ENCODE measurements at places on chromosomes 2 and 18.

DNA sequence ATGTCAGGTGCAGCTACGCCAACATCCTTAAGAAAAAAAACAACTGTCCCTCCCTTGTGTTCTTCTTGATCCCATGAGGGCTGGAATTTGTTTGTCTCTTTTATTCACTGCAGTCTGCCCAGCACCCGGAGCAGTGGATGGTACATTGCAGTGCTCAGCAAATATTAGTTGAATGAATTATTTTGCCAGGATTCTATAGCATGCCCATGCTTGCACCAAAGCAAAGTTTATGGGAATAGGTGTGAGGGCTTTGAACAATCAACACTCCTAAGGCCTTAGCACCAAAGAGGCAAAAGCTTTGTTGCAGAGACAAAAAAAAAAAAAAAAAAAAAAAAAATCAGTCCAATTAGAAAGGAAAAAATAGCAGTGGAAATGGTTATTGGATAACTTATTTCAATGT lies 28.7 kb upstream of the DCC start:
- no peak for DNase-seq

DNA sequence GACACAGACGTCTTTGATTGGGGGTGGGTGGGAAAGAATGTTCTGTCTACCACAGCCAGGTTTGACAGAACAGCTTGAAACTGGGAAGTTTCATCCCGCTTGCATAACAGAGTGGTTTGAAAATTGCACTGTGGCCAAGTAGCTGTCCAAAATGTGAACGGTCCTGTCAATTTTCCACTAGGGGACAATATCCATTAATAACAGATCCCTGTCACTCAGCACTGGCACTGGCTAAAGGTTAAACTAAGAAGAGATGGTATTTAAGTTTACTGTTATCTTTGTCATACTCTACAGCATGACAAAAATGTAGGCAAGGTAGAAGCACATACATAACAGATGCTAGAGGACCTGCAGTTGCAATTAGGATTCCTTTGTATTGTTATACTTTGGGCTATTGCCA lies 55.6 kb upstream of the ACMSD start:
- DNase-seq: no peak

- no peak for DNase-seq
Measured at GRCh38 chr18:49625021-49625691, 63.3 kb downstream of the LIPG start.

DNA sequence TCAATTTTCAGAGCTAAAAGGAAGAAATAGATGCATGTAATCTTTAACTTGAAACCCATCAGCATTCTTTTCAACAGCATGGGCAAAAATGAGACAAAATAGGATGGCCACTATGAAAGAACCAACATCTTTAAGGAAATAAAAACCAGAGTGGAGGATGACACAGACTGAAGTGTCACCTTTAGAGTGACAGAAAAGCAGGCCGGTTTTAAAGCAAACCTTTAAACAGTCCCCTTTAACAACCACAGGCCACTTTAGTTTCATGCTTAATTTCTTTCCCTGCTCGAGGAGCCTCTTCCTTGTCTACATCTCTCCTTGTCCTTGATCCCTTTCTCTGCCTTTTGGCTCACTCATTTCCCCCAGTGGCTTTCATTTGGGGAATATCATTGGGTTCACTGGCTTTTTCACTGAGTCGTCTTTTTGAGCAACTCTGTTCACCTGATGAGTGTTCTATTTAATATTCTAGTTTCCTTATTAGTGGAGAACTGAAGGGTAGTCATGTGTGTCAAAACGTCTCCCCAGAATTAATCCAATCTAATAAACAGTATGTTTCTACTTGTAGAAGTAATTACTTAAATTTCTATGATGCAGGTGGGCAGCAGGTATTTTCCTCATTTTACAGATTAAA lies 72.5 kb downstream of the DOCK10 start:
- DNase-seq: no peak

- DNase-seq: no peak
Measured at GRCh38 chr2:176446718-176447414, 177.6 kb downstream of the MTX2 start.

DNA sequence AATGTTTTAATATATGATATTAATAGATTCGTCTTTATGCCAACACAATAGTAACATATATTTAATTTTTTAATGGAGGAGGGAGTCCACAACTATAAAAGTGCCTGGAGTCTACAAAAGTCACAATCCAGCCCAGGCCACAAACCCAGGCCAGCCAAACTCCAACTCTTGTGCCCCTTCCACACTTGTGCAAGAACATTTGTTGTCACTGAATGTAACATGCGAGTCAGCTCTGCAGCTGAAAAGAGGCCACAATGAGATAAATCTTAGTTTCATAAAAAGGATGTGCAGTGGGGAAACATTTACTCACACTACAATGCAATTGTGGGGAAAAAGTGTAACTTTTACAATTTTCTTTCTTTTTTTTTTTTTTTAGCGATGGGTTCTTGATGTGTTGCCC lies 110.8 kb downstream of the MCFD2 start:
- no peak for DNase-seq

- DNase-seq: no peak
Measured at GRCh38 chr18:3329471-3329870, 67.5 kb downstream of the MYL12B start.

- DNase-seq: no peak
Measured at GRCh38 chr2:73174941-73175662, 27.3 kb upstream of the NOTO start.

DNA sequence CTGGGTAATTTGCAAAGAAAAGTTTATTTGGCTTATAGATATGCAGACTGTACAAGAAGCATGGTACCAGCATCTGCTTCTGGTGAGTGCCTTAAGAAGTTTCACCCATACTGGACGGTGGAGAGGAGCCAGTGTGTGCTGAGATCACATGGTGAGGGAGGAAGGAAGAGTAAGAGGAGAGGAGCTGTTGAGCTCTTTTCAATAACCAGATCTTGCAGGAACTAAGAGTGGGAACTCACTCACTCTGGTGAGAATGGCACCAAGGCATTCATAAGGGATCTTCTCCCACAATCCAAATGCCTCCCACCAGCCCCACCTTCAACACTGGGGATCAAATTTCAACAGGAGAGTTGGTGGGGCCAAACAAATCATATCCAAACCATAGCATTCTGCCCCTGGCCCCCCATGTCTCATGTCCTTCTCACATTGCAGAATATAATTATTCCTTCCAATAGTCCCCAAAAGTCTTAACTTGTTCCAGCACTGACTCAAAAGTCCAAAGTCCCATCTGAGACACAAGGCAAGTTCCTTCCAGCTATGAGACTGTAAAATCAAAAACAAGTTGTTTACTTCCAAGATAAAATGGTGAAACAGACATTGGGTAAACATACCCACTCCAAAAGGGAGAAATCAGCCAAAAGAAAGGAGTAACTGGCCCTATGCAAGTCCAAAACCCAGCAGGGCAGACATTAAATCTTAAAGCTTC lies 11.7 kb upstream of the TMEM37 start:
- DNase-seq: no peak

DNA sequence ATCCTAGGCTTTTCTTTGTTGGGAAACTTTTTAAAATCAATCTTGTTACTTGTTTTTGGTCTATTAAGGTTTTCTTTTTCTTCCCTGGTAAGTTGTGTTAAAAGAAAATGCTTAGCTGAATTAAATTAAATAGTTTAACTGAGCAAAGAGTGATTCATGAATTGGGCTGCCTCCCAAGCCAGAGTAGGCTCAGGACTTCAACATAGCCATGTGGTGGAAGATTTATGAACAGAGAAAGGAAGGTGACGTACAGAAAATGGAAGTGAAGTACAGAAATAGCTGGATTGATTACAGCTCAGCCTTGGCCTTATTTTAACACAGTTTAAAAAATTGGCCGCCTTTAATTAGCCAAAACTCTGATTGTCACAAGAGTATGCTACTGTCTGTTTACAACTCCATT lies 27.9 kb upstream of the GALNT5 start:
- no peak for DNase-seq

DNA sequence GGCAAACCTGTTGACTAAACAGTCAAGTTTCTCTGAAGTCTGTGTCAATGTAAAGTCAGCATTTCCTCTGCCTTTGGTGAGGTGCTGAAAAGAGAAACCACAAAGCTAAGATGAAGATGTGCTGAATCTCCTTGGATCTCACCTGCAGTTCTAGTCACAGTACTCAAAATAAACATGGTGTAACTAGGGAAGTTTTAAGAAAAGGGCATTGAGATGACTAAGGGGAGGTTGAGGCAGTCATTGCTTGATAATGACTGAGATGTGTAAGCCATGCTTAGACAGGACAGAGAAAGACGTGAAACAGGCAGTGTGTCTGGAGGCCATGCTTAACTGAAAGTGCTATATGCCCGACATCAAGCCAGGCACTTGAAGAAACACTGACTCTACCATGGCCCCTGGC lies 1010.0 kb upstream of the CELF4 start:
- DNase-seq: no peak

- DNase-seq: no peak
Measured at GRCh38 chr2:225400546-225401400, 1.3 kb downstream of the NYAP2 start.

DNA sequence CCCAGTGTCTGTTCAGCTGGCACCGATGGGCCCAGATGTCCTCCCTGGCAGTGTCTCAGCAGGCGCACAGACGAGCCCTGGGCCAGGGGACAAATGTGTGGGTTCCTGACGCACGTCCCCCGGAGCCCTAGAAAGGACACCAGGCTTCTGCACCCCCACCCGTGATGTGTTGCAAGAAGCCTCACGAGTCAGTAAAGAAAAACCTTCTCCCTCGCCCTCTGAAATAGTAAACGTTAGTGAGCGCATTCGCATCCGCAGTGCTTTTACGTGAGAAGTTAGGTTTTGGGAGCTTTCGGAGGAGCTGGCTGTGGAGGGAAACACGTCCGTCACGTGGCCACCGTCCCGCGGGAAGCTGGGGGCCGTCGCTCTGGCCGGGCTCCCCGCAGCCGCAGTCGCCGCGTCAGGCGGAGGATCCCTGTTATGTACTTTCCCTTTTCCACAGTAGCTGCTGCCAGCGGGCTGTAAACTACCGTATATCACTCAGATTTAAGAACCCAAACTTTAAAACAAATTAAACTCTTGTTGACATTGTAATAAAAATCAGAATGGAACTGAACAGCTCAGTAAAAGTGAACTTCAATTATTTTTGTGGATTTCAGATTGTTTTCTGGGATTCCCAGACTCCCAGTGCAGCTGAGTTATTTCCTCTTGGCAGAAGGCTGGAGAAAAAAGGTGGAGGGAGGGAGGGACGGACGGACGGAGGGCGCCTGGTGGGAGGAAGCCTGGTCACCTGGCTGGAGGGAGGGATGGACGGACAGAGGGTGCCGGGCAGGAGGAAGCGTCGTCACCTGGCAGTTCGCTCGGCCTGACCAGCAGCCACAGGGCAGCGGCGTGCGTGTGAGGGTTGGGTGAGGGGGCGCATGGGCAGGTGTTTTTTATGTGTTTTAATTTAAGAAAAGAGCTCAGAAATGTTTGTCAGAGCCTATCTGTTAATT lies 112.1 kb downstream of the NFATC1 start:
- DNase-seq: no peak

- DNase-seq: no peak
Measured at GRCh38 chr2:106147159-106147558, 46.9 kb downstream of the UXS1 start.

DNA sequence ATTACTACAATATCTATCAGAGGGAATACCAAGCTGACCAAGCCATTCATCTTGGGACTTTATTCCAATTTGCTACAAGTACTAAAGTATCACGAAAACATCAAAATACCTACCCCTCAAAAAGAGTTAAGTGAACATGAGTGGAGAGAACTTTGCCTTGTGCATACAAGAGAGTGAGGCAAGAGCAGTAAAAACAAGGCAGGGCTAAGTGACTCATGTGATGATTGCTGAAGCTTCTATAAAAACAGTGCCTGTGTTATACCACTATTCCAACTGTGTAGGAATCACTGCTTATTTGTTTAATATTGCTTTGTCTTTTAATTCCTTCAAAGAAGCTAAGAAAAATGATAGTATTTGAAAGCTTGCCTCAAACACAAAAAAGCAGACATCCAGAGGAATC lies 61.2 kb downstream of the FARSB start:
- DNase-seq: no peak

- DNase-seq: no peak
Measured at GRCh38 chr2:171158036-171158789, 2.5 kb downstream of the TLK1 start.

- DNase-seq: no peak
Measured at GRCh38 chr2:197024206-197024605, 97.7 kb upstream of the PGAP1 start.

DNA sequence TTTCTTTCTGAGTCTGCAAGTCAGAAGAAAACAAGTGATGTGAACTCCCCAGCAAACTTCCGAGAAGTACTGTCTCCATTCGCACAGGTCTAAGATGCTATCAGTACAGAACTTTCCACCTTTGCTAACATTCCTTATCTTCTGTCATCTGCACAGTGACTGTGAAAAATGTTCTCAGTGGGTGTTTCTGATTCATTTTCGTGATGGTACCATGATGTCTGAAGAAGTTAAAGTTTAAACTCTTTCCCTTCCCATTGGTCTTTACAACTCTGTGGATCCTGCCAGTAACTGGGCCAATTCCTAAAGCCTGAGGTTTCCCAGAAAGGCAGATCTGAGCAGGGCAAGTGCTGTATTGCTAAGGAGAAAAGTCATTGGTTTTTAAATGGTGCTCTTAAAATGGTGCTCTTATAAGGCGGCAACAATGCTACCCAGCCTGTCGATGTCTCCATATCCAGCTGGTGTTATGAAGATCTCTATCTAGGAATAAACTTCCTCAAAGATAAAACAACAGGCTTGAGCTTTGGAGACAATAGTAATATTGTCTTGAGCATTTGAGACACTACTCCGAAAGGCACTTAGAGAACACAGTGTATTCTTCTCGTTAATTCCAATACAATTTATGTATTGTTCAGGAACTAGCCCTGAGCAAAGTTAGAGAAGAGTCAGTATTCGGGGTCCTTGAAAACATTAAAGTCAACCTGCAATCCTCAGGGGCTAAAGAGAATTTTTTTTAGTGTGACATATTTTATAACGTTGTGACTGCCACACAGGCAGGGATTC lies 232.3 kb downstream of the OSR1 start:
- DNase-seq: no peak

DNA sequence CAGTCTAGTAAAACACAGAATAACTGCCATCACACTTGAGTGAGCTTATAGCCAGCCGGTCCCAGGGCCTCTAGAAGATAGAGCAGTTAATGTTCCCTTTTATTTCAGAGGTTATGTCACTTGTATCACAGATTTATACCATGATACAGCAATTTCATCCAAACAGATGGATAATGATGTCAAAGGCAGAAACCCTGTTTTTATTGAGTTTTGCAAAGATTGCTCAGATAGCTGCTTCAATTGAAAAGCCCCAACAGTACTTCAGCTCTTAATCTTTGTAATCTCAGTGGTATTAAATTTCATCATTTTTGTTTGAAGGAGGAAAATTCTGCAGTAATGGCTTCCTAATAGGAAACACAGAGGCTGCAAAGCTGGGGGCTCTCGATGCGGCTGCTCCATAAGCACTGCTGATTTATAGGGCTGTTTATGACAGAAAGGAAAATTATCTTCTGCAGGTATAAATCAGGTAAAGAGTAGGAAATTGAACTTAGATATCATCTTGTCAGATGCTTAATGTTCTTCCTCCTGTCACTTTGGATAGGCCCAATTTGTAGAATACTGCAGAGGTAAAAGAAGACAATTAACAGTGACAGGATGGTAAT lies 112.3 kb downstream of the LNPK start:
- no peak for DNase-seq

GRCh38 chr2:114651933-114652332 lies 209.5 kb downstream of the DPP10 start:
- no peak for DNase-seq

GRCh38 chr2:197239434-197239833 lies 71.1 kb downstream of the ANKRD44 start:
- DNase-seq: peak; percentile 49

- DNase-seq: peak; percentile 70
Measured at GRCh38 chr2:74919827-74920226, 38.6 kb upstream of the POLE4 start.
